ENCODE measurements at places on chromosomes 7 and 10.

GRCh38 chr7:30908681-30909080 lies 3.0 kb upstream of the AQP1 start:
- no peak for DNase-seq

DNA sequence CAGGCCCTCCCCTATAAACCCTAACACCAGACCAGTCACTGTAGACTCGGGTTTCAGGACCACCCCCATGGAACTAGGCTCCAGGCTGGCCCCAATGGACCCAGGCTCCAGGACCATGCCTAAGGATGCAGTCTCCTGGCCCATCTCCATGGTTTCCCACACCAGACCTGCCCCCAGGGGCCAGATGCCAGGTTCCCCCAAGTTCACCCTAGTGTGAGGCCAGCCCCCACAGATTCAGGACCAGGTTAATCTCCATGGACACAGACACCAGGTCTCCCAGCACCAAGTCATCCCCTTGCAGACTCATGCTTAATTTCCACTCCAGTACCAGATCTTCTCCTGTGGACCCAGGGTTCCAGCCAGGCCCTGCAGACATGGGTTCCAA lies 103.8 kb upstream of the LANCL2 start:
- DNase-seq = no peak

DNA sequence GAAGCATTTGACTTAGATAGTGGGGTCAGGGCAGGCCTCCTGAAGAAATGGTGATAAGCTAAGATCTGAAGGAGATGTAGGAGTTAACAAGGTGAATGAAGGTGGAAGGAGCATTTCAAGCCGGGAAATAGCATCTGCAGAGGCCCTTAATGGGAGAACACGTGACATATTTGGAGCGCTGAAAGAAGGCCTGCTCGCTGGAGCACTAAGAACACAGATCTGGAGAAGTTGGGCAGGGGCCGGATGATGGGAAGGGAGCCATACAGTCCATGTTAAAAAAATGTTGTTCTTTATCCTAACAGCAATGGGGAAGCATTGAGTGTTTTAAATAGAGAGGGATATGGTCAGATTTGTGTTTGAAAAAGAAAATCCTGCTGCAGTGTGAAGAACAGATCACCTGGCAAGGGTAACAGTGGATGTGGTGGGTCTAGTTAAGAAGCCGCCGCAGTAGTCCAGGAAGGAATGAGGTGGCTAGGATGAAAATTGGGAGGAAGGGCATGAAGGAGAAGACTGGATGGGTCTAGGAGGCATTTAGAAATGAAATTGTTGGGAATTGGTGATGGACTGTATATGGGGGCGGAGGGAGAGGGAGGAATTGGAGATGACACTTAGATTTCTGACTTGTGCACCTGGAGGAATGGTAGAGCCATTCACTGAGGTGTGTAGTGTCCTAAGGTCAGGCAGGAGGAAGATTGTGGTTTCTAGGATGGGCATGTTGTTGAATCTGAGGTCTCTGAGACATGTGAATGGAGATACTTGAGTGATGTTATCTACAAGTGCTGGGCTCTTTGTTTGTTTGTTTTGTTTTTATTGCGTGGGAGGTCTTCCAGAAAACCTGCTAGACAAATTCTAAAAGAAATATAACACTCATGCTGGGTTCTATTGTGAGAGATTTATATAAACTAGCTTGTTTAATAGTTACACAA lies 58.4 kb downstream of the MET start:
- DNase-seq = no peak

DNA sequence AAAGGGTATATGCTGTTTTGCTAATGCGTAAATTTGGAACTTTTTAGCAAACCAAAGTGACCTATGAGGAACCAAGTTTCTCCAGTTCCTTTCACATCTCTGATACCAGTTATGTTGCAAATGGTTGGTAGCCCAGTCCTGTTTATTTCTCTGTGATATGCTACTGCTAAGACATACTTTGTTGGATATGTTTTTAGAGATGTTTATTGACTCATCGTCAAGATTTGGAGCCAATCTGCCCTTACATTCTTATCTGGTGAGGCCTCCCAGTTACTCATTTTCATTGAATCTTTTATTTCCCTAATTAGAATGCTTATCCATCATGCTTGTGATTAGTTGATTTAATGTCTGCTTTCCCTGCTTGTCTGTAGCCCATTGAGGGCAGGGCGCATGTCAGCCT lies 58.9 kb downstream of the LRGUK start:
- no peak for DNase-seq

DNA sequence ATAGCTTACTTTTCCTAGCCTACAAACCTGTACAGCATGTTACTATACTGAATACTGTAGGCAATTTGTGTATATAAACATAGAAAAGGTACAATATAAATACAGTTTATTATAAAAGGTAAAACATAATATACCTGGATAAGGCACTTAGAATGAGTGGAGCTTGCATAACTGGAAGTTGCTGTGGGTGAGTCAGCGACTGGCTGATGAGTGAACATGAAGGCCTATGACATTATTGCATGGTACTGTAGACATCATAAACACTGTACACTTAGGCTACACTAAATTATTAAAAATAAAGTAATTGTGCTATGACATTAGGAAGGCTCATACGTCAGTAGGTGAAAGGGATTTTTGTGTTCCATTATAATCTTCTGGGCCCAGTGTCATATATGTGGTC lies 228.8 kb downstream of the HDAC9 start:
- no peak for DNase-seq

GRCh38 chr10:58675321-58675720 lies 162.6 kb downstream of the BICC1 start:
- no peak for DNase-seq

GRCh38 chr10:17237149-17237527 lies 9.1 kb downstream of the VIM start:
- DNase-seq = no peak

- no peak for DNase-seq
These were observed 19.2 kb downstream of the TNRC18 start for GRCh38 chr7:5404421-5404826.

GRCh38 chr10:23373156-23373555 lies 28.6 kb upstream of the C10orf67 start:
- no peak for DNase-seq

DNA sequence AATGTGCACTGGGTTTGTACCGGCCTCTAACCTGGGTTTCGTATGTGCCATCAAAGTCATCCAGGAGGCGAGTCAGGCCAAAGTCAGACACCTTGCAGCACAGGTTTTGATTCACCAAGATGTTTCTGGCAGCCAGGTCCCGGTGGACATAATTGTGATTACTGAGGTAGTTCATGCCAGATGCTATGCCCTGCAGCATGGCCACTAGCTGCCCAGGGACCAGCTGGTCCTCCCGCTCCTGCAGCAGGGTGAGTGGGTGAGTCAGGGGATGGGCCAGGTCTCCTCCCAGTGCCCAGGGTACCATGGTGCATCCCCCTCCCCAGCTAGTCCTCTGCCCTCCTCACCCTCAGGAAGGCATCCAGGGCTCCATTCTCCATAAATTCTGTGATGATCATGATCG lies 13.6 kb downstream of the ZYX start:
- DNase-seq = no peak

Data from CD4-positive, alpha-beta T cell treated with Interleukin-2 at 100 ng/mL for 4 hours (primary cell).